ENCODE measurements at places on chromosomes 11 and 22.

DNA sequence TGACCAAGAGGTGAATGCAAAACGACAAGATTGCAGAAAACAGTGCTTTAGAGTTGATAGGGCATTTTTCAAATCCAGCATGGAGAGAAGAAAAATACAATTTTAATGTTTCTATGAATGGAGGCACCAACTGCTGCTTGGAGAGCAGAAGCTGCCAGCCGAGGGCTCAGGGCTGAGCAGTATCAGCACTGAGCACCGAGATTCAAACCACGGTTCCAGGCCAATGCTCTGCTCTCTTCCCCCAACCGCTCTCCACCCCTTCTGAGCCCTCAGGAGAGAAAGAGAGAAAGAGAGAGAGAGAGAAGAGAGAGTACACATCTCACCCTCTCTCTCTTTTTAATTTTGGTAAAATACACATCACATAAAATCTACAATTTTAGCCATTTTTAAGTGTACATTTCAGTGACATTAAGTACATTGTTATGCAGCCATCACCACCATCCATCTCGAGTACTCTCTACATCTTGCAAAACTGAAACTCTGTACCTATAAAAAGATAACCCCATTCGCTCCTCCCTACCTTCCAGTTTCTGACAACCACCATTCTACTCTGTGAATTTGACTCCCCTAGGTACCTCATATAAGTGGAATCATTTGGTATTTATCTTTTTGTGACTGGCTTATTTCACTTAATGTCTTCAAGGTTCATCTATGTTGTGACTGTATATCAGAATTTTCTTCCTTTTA, 333.3 kb downstream of the MIAT start:
- no peak for DNase-seq

DNA sequence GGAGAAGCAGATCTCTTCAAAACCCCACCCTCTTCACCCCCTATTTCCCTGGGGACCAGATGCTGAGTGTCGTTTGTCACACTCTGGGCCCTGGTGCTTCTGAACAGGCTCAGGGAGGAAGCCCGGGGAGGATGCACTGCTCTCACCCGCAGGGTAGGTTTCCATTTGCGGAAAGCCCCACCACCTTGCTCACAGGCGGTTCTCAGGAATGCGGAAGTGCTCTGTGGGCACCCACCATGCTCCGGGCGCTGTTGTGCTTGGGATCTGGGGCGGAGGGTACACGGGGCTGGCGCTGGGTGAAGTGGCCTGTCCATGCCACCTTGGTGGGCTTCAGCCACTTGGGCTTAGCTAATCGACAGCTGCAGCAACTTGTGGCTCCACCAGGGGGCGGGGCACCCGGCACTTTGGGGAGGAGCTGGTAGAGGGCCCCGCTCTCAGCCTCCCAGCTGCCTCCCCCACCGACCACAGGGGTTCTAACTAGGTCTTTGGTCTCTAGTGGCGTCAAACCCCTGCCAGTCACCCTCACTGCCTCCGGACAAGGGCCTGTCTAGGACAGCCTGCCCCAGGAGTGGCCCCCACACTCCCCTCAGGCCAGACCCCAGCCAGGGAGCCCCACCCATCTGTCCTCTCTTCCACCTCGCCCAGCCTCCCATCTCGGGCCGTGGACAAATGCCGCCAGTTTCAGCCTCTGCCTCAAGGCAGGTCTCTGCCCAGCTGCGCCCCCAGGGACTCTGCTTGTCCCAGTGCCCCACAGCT, 7.4 kb downstream of the NDUFV1 start:
- no peak for DNase-seq

DNA sequence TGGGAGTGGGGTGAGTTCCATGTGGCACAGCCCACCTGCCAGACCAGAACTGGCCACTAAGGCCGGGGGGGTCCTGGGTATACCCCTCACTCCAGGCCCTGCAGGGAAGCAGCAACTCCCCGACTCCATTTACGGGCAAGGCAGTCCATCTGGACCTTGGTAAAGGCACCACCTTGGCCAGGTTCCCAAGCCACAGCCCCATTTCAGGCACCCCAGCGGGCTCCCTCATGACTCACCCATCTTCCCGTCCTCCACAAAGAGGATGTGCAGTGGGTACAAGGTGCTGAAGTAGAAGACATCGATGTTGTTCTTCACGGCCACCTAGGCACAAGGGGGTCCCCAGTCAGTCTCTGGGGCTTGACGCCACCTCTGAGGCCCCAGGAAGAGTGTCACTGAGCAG, 15.7 kb upstream of the RASL10A start:
- DNase-seq, result no peak

- no peak for DNase-seq
Measured at GRCh38 chr11:91872243-91872642, 352.4 kb upstream of the FAT3 start.

GRCh38 chr11:78497293-78497692, 77.4 kb downstream of the NARS2 start:
- DNase-seq, result no peak

- no peak for DNase-seq
Measured at GRCh38 chr22:44037519-44038375, 13.6 kb downstream of the PARVB start.

DNA sequence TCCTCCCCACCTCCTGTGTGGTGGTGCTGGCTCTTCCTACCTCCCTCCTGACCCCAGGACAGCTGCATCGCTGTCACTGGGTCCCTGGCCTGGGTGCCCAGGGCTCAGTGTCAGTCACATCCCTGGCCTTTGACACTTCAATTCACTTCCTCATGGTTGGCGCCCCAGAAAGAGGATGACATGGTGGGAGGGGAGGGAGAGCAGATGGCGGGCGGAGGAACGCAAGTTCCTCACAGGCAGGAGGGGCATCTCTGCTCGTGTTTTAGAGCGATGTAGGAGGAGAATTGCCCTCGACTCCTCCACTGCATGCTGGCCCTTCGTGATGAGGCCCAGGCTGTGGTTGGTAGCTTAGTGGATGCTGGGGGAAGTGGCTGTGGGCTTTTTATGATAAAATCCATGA, 35.1 kb upstream of the KRTAP5-7 start:
- DNase-seq, result no peak

DNA sequence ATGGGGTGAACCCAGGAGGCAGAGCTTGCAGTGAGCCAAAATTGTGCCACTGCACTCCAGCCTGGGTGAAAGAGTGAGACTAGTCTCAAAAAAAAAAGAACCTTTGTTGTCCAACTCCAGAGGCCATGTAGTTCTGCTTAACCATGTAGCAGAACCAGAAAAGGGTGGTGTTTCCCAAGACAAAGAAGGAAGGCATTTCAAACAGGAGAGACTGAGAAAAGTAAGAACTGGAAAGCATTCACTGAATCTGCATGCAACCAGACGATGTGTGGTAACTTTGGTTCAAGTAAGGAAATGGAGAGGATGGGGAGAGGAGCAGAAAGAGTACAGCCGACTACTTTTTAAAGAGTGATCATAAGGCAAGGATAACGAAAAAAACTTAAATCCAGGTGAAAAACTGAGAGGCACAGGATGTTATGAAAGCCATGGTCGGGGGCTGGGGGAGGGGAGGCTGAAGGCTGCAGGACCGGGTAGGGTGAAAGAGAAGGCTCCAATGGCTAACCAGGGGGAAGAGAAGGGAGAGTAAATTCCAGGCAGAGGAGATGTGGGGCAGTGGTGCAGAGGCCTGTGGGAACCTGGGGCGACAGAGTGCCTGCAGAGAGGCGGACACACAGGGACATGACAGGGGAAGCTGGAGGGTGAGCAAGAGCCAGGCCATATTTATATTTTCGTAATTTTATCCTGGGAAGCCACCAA, 48.8 kb downstream of the MAPK1 start:
- no peak for DNase-seq

- DNase-seq, result no peak
Measured at GRCh38 chr22:29083933-29084591, 11.2 kb downstream of the KREMEN1 start.

GRCh38 chr11:96621161-96621560, 231.3 kb downstream of the JRKL start:
- no peak for DNase-seq

- no peak for DNase-seq
Measured at GRCh38 chr11:78347956-78348355, 69.7 kb downstream of the GAB2 start.

- DNase-seq, result no peak
Measured at GRCh38 chr22:43376765-43377547, 33.8 kb upstream of the SCUBE1 start.

GRCh38 chr11:87203907-87204602, 166.3 kb downstream of the TMEM135 start:
- DNase-seq, result no peak

GRCh38 chr11:28537822-28538221, 429.6 kb downstream of the METTL15 start:
- no peak for DNase-seq

- no peak for DNase-seq
Measured at GRCh38 chr11:104151404-104152204, 12.3 kb downstream of the PDGFD start.

DNA sequence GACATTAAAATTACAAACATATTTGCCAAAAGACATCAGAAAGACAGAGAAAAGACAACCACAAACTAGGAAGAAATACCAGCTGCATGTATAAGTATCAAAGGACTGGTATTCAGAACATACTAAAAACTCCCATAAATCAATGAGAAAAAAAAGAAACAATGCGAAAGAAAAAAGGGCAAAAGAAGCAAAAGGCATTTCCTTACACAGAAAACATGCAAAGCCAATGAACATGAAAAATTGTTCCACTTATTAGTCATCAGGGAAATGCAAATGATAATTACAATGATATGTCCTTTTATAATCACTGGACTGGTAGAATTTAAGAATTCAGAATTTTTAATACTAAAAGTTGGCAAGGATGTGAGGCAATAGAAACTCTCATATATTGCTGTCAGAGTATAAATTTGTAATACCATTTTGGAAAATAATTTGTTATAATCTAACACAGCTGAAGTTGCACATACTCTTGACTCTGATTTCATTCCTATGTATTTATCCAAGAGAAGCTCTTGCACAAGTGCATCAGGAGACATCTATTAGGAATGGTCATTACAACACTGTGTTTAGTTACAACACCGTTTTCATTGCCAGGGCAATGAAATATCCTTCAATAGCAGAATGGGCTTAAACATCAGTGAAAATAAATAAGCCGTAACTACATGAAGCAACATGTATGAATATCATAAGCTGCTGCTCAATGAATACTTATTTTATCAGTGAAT, 279.7 kb downstream of the SWAP70 start:
- no peak for DNase-seq

GRCh38 chr22:44357296-44357965, 44.7 kb upstream of the SHISAL1 start:
- no peak for DNase-seq

DNA sequence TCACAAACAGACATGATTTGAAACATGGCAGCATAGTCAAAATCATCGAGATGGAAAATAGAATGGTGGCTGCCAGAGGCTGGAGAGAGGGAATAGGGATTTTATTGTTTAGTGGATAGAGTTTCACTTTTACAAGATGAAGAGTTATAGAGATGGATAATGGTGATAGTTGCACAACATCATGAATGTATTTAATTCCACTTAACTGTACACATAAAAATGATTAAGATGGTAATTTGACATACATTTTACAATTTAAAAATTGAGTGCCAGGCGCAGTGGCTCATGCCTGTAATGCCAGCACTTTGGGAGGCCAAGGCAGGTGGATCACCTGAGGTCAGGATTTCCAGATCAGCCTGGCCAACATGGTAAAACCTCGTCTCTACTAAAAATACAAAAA, 21.2 kb downstream of the TTC28 start:
- DNase-seq, result no peak

GRCh38 chr11:18491924-18492323, 34.8 kb downstream of the TSG101 start:
- no peak for DNase-seq

DNA sequence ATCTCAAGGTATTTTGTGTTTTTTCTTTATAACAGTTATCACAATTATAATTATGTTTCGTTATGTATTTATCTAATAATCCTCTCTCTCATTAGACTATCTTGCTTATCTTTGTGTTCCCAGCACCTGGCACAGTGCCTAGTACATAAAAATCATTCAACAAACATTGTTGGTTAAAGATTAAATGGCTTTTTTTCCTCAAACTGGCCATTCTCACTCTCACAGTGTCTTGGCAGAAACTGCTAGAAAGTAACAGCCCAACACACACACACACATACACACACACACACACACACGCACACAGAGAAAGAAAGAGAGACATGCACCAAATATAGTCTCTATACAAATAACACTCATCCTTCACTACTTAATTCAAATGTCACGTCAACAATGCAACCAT, 36.8 kb downstream of the OR10A6 start:
- no peak for DNase-seq

DNA sequence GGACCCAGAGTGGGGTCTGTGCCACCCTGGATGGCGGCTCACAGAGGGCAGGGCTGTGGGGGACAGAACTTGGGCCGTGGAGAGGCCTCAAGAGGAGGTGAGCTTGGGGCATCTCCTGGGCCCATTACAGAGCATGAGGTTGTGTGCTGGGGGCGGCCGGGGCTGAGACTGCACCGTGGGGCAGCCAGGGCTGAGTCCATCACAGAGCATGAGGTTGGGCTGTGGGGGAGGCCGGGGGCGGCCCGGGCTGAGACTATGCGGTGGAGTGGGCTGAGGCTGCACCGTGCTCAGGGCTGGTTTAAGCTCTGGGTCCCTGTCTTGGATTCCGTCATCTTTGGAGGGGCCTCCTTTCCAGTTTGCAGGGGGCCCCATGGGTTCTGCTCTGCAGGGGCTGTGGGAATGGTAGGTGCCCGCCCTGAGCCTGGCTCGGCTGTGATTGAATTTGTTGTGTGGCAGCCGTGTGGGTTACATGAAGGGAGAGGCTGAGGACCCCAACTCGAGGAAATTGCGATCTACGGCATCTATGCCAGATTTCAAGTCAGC, 38.1 kb upstream of the MUC5AC start:
- no peak for DNase-seq

- DNase-seq, result no peak
Measured at GRCh38 chr22:18024276-18024939, at the start of gene MICAL3. TSS of gene MICAL3 (minus strand) at chr22:18024561. CDS start at chr22:17906812, 117,749 bp downstream.

DNA sequence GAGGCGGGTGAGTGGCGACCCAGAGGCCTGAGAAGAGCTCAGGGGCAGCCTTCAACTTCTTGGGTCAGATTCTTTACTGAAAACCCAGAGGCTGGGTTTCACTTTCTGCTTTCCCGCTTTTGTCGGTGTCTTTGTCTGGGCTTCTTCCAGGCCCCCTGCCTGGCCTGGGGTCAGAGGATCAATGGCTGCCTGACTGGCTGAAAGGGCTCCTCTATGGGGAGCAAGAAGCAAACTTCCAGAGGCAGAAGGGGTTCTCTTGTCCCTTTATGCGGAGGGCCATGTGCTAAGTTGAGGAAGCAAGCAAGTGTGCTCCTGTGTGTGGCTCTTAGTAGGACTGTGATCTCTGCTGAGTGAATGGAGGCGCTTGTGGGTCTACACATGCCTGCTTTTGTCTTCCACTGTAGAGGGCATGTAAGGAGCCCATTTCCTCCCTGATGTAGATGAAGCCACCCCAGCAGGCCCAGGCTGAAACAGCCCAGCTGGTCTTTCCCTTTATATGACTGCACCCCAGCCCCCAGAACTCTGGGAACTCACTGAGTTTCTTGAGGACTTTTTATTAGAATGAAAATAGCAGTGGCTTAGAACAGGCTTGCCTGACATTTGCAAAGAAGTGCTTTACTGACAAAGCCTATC, 1.0 kb upstream of the PKNOX2 start:
- no peak for DNase-seq

- no peak for DNase-seq
Measured at GRCh38 chr11:131465746-131466145, 95.3 kb downstream of the NTM start.

- peak; percentile 49 for DNase-seq
Measured at GRCh38 chr11:114192841-114193389, 103.3 kb upstream of the NNMT start.

- no peak for DNase-seq
Measured at GRCh38 chr22:40764763-40765441, 54.2 kb downstream of the SLC25A17 start.

Data from NCI-H524 treated with DMSO at 0.1 percent for 48 hours (cell line).